Left kidney (tissue), 8 donors: ENCODE measurements at places on chromosomes 6 and 20. TPM values are rescaled to one million over a fixed set of nuclear protein-coding genes. Genes with fewer than 3 reads are reported as not detected.

ZNF217 gene
- polyA plus RNA-seq: 39.0 TPM

MEI4 gene
- 2.1 TPM for polyA plus RNA-seq

RING1 gene
- polyA plus RNA-seq: 53.4 TPM

AK9 gene
- 17.9 TPM for polyA plus RNA-seq
